ENCODE measurements at places on chromosomes 4 and X.
A peak's percentile ranks its signal among the peaks of the same experiment; 100 is the strongest.

GRCh38 chr4:797066-797465 lies 28.9 kb downstream of the CPLX1 start:
- DNase-seq = no peak

- peak; percentile 6 for DNase-seq
Observed at GRCh38 chrX:68433155-68433980, at the start of gene OPHN1. Gene OPHN1 (minus strand): TSS chrX:68433495. CDS start chrX:68433020, 475 bp downstream.

- DNase-seq = no peak
Observed at GRCh38 chr4:152917543-152918395, 18.4 kb upstream of the FHDC1 start.

DNA sequence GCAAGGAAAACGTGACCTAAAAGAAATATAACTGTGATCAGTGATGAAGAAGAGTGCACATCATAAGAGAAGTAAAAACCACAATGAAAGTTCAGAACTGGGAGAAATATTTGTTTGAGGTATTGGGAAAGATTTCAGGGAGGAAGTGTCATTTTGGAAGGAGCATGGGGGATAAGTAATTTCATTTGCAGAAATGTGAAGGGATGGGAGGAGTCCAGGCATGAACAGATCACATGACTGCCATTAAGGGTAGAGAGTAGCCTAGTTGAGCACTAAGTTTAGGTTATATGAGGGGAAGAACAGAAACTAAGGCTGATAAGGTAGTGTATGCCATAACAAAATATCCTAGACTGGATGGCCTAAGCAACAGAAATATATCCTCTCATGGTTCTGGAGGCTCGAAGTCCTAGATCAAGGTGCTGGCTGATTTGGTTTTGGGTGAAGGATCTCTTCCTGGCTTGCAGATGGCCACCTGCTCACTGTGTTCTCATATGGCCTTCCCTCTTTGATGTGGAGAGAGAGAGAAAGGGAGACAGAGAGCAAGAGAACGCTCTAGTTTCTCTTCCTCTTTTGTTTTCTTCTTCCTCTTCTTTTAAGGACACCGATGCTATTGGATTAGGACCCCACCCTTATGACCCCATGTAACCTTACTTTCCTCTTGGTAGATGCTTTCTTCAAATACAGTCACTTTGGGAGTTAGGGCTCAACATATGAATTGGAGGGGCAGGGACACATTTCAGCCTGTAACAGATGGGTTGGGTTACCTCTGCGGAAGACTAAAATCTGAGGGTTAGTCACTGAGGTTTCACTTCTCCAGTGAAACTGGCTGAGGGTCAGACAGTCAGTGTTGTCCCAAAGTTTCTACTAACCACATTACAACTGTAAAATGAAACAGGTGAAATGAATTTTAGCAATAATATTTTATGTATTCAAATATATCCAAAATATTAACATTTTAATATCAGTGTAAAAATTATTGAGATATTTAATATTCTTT lies 77.9 kb downstream of the EGF start:
- no peak for DNase-seq

- DNase-seq = no peak
Observed at GRCh38 chr4:4838051-4838935, 21.2 kb upstream of the MSX1 start.

- DNase-seq = no peak
Observed at GRCh38 chrX:109890300-109890699, 112.6 kb upstream of the TMEM164 start.

DNA sequence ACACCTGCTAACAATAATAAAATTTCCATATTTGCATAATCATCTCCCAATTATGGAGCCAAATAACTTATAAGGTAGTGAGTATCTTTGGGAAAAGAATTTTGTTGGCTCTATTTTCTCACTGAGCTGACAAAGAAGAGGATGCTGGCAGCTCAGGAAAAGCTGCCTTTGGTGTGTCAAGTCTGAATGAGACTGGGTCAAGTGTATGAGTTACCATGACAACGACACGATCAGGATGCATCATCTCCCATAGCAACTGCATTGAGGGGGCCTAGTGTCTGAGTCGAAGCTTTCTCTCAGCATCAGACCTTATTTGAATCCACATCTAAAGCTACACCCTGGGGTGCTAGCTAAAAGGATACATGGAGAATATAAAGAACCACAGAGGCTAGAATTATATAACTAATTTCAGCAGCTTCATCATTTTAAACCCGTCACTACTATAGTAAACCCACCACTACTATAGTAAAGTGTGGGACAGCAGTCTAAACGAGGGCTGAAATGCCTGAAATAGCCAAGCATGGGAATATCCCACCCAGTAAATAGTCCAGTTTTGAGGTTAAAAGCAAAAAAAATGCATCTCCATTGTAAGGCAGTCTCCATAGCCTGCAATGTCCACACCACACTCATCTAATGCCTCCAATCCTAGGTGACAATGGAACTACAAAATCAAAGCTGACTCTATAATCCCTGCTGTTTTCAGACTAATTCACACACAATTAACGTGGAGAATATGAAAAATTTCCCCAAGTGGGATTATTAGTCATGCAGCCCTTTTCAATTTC lies 16.0 kb downstream of the GSPT2 start:
- peak; percentile 70 for DNase-seq

DNA sequence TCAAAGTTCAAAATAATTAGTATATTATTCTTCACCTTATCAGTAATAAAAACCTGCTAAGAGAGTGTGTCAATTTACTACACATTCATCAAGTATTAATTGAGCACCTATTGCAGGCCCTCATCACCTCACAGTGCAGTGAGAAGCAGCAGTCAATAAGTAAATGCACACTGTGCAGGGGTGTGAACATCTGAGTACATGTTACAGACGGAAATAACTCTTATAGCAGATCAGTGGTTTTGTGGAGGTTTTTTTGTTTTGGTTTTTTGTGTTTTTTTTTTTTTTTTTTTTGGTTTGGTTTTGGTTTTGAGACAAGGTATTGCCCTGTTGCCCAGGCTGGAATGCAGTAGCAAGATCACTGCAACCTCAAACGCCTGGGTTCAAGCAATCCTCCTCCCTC lies 20.3 kb downstream of the KLF3 start:
- no peak for DNase-seq

- DNase-seq = no peak
Observed at GRCh38 chr4:128608006-128608405, 201.5 kb upstream of the JADE1 start.

GRCh38 chr4:1056671-1057402 lies 45.4 kb downstream of the FGFRL1 start:
- no peak for DNase-seq

DNA sequence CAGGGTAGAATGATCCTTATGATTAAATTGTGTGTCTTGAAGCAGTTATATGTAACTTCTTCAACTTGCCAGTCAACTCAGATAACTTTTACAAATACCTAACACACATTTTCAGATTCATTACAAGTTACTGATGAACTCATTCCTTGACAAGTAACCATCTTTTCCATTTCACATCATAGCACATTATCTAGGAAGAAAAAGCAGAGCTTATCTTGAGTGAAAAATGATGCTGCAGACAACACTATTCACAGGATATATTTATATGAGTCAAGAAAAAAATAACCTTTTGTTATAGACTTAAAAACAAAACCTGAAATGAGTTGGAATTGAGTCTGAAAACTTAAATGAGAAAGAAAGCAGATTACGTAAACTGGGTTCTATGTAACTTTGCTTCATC lies 68.9 kb downstream of the LEF1 start:
- no peak for DNase-seq
